ENCODE measurements at places on chromosomes 1 and 21.
A peak's percentile ranks its signal among the peaks of the same experiment; 100 is the strongest.

DNA sequence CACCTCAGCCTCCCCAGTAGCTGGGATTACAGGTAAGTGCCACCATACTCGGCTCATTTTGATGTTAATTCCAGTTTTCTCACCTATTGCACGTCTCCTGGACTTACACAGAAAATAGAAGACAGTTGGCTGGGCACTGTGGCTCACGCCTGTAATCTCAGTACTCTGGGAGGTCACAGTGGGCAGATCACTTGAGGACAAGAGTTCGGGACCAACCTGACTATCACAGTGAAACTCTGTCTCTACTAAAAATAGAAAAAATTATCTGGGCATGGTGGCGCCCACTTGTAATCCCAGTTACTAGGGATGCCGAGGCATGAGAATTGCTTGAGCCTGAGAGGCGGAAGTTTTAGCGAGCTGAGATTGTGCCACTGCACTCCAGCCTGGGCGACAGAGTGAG is 44.1 kb downstream of the DYRK1A start:
- no peak for DNase-seq

- DNase-seq: no peak
These were observed 28.9 kb upstream of the ADAM30 start for GRCh38 chr1:119924948-119925898.

GRCh38 chr1:177185209-177185608 is 14.5 kb downstream of the BRINP2 start:
- no peak for DNase-seq

DNA sequence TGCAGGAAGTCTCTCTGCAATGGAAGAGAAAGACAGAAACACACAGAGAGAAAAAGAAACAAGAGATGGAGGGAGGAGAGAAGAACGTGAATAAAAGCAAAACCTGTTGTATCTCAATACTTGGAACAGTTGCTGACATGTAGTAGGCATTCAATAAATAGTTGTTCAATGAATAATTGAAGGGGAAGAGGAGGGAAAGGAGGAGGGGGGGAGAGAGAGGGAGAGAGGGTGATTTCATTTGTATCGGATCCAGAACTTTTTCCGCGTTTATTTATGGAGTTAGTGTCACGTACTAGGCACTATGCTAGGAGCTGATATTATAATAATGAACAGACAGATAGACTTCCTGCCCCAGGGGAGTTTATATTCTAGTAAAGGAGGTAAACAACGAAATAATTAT is 144.1 kb downstream of the OMA1 start:
- no peak for DNase-seq

- DNase-seq: no peak
These were observed 2.1 kb upstream of the A3GALT2 start for GRCh38 chr1:33322870-33323585.

DNA sequence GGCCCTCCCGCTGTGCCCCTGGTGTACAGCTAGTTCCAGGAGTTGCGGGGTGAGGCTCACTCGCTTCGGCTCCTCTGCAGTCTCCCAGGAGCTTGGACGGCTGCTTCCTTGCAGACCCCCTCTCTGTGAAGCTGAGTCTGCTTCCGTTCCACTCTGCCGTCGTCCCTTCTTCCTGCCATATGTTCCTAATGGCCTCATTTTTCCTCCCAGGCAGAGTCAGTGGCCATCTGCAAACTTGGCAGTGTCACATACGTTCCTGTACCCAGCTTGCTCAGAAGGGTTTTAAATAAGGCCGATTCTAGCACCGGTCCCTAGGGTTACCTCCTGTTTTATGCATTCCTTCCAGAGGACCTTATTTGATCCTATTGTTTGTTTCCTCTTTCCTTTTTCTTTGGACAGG is 21.3 kb downstream of the ACTL8 start:
- no peak for DNase-seq

- DNase-seq: no peak
These were observed 151.8 kb upstream of the RAB4A start for GRCh38 chr1:229119161-229119560.

GRCh38 chr1:48022306-48022705 is 25.1 kb upstream of the TRABD2B start:
- DNase-seq: no peak

DNA sequence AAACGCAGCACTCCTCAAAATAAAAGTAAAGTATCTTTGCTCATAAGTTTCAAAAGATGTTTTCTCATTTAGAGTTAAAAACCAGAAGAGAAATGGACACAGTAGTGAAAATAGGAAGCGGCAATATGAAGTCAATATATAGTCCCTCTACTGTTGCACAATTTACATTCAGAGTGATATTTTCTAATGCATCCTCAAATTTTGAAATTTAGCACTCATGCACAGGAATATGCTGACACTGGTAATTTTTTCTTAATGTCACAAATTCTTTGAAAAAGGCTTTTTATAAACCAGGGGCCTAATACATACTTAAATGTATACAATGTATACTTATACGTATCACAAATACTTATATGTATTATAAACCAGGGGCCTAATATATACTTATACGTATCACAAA is 19.5 kb downstream of the ST7L start:
- no peak for DNase-seq

- no peak for DNase-seq
These were observed 301.8 kb upstream of the CHRM3 start for GRCh38 chr1:239084459-239085080.

DNA sequence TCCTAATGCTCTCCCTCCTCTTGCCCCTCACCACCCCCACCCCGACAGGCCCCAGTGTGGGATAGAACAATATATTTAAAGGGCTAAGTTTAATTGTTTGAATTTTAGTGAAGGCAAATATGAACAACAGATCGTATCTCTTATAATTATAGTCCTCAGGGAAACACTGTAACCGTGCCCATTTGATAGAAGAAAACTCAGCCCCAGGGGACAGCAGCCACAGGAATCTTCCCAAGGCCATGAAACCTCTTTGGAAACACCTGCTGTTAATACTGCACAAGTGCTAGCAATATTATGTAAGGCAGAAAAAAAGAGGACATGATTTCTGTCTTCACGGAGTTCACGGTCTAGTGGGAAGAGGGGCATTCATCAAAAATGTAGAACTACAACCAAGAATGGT is 142.2 kb downstream of the URB2 start:
- no peak for DNase-seq

- DNase-seq: no peak
These were observed 43.3 kb upstream of the LRP8 start for GRCh38 chr1:53371121-53371666.

- DNase-seq: no peak
These were observed 7.0 kb upstream of the HIVEP3 start for GRCh38 chr1:41925712-41926111.

DNA sequence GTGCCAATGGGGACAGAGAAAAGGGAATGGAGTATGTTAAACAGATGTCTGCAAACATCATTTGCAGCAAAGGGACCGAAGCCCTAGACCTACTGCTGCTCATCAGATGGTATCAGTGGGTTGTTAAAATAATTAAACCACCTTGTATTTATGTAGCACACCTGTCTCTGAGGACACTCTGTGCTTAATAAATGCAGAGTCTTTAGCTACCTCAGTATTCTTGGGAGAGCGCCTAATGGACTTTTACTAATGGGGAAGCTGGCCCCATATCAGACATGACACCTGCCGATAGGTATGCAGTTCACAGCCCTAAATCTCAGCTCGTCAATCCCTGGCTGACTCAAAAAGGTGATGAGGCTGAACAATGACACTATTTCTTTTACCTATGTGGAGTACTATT is 54.4 kb downstream of the SYT6 start:
- DNase-seq: no peak

GRCh38 chr1:156964441-156964840 is 44.0 kb downstream of the LRRC71 start:
- no peak for DNase-seq

DNA sequence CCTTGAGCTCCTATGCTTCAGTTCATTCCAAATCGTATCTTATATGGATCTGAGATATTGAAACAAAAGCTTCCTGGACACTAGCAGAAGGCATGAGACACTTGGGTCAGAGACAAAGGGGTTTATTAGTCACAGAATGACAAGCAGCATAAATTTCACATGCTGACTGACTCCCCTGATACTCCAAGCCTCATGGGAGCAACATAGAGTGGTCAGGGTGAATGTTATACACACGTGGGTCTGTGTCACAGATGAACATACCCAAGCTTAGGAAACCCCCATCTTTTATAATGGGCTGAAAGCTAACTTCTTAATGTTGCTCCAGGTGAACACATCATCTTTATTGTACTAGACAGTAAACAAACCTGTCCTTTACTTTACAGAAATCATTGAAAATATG is 599.9 kb upstream of the RGS18 start:
- no peak for DNase-seq

DNA sequence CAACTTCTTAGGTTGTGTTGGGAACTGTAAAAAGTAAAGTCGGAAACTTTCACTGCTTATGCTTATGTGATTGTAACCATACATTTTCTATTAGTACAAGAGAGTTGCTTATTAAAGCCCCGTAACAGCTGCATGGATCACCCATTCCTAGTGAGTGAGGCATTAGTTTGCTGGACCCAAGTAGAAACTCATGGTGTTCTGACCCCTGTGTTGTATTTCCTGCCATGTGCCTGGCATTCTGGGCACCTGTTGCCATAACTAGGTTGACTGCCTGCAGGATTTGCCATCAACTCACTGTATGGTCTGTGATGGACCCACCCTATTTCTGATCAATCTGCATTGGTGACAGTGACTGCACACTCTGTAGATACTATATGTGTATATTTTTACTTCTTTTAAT is 173.0 kb downstream of the PGBD5 start:
- DNase-seq: no peak

DNA sequence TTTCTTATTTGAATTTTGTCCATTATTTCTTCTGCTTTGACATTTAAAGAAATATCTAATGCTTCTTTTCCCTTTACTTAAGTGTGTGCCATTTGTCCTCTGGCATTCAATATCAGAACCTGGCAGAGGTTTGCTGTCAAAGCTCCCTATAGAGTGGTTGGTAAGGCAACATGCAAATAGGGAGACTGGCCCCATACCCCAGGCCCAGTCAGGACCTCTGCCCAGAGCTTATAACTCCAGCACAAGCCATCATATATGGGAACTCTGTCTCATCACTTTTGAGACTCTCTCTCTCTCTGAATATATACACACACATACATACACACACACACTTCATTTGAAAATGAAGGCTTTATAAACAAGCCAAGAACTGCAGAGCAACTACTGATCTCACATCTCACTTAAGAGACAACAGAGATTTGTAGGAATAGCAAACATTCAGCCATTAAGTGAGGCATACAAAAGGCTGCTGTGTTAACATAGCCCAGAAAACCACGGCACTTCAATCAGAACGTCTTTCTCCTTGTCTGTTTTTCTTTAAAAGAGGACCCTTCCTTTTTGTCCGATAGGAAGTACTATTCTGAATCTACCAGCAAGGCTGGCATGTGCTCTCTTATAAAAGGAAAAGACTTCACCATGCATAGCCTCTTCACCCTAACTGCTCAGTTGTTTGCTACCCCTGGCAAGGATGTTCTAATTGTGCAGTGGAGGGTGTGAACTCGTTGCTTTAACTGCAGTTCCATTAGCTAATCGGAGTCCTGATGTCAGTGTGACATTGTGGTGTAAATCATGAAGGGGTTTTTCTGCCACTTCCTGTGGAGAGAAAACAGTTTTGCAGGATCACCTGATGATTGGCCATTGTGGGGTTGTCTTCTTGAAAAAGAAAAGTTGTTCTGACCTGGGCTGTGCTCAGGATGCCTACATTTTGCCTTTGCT is 101.7 kb downstream of the NR5A2 start:
- DNase-seq: peak; percentile 56

DNA sequence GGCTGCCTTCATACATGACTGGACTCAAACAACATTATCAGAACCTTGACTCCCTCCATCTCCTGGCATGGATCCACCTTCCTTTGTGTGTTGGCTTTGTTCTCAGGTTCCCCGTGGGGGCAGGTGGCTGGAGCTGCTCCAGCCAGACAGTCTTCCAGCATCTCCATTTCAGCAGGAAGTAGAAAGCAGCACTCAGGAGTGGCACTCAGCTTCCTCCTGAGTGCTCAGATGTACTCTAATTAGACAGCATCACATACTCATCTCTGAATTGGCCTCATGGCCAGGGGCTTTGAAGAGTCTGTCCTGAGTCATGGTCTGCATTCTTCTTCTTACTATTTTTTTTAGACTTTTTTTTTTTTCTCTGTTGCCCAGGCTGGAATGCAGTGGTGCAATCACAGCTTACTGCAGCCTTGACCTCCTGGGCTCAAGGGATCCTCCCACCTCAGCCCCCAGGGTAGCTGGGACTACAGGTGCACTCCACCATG is 27.9 kb downstream of the OVAAL start:
- no peak for DNase-seq

- DNase-seq: no peak
These were observed 28.8 kb upstream of the FMO1 start for GRCh38 chr1:171219346-171220080.

GRCh38 chr1:157523774-157524493 is 28.4 kb downstream of the FCRL5 start:
- no peak for DNase-seq

GRCh38 chr21:45786660-45787059 is 143.1 kb downstream of the PCBP3 start:
- DNase-seq: no peak

DNA sequence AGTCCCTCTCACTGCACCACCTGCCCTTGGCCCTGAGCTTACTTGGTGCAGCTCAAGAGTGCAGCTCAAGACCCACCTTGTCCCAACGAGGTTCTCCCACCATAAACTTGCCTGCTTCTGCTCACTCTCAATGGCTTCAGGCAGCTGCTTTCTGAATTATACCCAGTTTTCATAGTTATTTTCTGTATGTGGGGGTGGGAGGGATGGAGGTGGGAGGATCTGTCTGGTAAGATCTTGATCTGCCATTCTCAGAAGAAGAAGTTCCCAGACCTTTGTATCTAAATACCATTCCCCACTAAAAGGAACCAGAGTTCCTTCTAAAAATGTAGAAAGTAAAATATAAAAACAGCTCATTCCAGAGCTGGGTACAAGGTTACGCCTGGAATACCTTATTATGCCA is 111.5 kb downstream of the SIM2 start:
- no peak for DNase-seq

DNA sequence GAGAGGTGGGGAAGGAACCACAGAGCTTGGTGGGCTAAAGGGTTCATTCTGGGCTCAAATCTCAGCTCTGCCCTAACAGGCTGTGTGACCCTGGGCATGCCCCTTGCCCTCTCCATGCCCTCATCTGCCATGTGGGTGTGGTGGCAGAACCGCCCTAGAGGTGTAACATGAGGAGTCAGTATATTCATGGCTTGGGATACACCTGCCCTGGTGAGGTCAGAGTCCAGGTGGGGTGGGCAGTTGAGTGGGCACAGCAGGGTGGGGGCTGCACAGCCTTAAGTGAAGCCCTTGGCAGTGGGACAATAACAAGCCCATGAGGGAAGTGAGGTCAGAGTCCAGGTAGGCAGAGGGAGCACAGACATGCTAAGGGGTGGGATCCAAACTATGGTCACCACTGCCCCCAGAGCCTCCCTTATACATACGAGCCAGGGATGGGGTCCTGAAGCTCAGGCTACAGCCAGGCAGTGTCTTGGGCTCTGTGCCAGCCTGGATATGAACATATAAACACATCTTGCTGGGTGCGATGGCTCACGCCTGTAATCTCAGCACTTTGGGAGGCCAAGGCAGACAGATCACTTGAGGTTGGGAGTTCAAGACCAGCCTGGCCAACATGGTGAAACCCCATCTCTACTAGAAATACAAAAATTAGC is 59.0 kb upstream of the EFHD2 start:
- DNase-seq: no peak
